A172 (cell line): ENCODE measurements at places on chromosomes 7 and 10.

DNA sequence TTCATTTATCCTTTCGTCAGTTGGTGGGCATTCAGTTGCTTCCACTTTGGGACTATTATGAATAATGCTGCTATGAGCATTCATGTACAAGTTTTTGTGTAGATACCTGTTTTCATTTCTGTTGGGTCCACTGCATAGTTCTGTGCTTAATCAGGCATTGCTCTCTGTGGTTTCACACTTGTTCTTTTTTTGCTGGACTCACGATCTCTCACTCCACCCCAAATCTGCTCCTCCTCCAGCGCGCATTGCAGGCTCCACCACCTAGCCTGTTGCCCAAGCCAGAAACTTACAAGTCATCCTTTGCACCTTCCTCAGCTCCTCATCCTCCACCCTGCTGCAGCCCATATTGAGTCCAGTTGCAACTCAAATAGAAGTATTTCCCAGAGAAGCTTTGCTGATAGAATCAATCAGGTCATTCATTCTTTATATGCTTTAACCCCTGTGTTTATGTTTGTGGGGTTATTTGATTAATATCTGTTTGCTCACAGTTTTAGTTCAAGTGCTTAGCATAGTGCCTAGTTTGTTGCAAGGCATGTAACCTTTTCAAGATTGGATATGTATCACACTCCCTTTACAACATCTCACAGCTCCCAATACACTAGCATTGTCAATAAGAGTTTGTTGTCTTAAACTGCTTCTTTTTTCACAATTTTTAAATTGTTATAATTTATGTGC, 16.6 kb upstream of the AFAP1L2 start:
- DNase-seq = no peak

- DNase-seq = no peak
Measured at GRCh38 chr10:24385776-24386175, 176.8 kb downstream of the KIAA1217 start.

- DNase-seq = no peak
Measured at GRCh38 chr10:132841615-132841975, 55.6 kb upstream of the NKX6-2 start.

DNA sequence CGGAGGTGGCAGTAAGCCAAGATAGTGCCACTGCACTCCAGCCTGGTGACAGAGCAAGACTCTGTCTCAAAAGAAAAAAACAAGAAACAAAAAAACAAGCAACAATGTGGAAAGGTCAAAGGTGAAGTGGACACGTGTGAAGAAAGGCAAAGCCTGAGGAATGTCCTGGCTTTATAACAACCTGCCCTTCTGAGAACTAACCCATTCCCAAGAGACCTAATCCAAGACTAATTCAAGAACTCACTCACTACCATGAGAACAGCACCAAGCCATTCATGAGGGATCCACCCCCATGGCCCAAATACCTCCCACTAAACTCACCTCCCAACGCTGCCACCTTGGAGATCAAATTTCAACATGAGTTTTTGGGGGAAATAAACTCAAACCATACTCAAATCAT, 47.5 kb upstream of the KIF5B start:
- no peak for DNase-seq

- DNase-seq = no peak
Measured at GRCh38 chr7:5597772-5598171, 174.1 kb upstream of the TNRC18 start.

DNA sequence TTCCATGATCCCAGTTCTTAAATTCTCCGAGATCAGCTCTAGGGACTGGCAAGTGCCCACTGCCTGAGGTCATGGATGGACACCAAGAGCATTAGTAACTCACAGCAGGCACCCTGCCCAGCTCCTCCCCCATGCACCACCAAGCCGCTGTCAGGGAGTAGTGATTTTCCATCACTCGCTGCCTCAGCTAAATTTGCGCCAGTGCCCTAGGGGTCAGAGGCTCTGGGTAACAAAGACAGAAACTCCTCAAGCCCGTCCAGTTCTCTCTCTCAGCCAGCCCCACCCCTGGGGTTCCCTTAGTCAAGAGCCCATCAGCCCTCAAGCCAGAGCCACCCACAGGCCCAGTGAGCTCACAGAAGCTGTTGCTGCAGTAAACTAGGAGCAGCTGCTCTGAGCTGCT, 30.0 kb downstream of the PAX2 start:
- DNase-seq = peak; percentile 70
